ENCODE measurements at places on chromosomes 2 and 18.
A peak's percentile ranks its signal among the peaks of the same experiment; 100 is the strongest.

- DNase-seq, result no peak
These were observed 5.4 kb upstream of the MTCL1 start for GRCh38 chr18:8699948-8700347.

- DNase-seq, result no peak
These were observed 89.7 kb upstream of the COL3A1 start for GRCh38 chr2:188884517-188884916.

DNA sequence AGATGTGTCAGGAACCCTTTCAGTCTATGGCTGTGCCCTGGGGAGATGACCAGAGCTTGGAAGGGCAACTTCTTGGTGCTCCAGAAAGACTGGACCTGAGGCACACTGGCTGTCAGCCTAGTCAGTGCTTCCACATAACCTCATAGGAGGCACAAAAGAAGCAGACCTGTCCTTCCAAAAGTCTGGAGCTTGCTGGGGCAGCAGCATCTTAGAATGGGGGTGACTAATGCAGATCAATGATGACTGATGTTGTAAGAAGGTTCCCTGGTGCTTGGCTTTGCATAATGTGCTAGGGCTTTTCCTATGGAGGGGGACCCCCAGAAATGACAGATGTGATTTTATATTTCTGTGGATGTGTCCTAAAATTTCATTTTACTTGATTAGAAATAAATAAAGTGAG, 255.7 kb upstream of the THUMPD2 start:
- no peak for DNase-seq

DNA sequence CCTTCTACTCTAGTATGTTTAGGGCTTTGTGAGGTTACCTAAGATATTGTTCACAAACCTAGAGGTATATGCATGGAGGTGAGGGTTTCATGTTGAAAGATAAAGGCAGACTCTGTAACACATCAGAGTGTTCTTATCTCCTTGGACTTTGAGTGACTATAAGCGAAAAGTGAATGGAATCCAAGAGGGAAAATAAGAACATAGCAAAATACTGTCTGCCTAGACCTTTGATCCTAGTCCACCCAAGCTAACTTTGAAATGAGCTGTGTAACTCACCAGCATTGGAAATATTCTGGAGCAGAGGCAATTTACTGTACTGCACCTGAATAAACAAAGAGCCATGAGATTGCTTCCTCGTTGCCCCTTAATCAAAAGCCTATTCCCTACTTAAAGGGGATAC, 28.2 kb upstream of the GALNT1 start:
- no peak for DNase-seq

DNA sequence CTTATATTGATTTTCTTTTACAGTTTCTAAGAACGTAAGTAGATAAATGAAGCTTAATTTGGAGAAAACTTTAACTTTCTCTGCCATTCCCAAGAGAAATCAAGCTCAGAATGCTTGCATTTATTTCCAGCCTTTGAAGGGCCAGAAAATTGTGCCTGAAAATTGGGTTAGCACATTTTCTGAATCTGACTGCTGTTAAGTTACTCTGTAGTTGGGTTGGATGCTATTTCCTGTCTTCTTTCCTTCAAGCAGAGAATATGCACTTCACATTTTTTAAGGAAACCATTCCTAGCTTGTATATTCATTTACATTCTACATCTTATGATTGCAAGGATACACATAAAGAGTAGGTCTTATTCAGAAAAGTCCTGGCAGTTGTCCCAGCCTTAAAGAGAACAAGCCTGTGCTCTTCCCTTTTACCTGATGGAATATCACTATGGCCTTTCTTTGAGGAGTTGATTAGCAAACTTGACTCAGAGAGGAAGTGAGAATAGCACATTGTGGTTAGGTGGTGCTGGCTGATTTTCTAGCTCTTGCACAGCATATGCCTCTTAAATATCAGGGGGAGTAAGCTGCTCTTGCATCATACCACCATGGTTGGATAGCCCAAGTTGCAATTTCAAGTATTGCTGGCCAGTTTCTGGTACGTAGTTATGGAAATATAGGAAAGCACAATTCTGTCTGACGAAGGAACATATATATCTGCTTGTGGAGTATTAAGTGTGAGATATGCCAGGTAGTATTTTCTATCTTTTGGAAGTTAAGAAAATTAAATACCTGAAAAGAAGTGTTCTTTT, 133.7 kb downstream of the COMMD1 start:
- no peak for DNase-seq

DNA sequence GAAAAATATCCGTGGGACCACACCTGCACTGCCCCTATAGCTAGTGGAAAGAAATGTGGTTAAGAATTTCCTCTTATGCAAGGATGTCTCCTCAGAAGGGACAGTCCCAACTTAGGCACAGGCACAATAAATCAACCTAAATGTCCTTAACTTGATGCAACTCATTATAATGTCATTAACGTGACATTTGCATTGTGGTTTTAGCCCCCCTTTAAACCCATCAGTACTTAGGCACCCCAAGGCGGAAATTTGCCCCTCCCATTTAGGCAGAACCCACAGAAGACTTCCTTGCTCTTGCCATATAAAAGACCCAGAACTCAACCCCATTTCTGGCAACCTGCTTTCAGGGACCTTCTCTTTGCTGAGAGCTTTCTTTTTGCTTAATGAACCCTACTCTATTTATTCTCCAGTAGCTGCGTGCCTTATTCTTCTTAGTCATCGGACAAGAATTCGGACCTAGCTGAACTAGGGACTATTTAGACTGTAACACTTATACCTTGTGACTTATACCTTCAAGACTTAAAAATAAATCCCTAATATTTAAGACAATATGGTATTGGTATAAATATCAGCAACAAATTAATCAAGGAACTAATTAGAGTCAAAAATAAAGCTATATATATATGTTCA, 1281.6 kb upstream of the TMEFF2 start:
- no peak for DNase-seq

GRCh38 chr18:63293935-63294334, 25.6 kb downstream of the BCL2 start:
- no peak for DNase-seq

DNA sequence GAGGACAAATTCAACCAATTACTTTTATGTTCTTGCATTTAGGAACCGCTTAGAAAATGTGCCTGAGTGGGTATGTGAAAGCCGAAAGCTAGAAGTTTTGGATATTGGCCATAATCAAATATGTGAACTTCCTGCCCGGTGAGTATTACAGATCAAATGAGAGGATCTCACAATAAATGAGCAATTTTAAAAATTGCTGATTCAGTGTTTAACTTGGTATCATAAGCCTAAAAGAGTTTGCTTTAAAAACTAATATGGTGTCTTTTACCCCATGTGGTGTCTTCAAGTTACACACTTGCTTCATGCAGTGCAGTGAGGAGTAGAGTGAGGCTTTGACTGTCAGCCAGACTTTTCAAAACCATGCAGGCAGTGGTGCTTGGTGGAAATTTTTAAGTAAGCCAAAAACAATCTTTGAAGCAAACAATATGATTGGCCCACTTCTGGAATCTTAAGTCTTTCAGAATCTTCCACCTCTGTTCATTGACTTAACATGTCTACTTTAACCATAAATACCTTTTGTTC, 199.6 kb downstream of the PHLPP1 start:
- DNase-seq, result no peak

DNA sequence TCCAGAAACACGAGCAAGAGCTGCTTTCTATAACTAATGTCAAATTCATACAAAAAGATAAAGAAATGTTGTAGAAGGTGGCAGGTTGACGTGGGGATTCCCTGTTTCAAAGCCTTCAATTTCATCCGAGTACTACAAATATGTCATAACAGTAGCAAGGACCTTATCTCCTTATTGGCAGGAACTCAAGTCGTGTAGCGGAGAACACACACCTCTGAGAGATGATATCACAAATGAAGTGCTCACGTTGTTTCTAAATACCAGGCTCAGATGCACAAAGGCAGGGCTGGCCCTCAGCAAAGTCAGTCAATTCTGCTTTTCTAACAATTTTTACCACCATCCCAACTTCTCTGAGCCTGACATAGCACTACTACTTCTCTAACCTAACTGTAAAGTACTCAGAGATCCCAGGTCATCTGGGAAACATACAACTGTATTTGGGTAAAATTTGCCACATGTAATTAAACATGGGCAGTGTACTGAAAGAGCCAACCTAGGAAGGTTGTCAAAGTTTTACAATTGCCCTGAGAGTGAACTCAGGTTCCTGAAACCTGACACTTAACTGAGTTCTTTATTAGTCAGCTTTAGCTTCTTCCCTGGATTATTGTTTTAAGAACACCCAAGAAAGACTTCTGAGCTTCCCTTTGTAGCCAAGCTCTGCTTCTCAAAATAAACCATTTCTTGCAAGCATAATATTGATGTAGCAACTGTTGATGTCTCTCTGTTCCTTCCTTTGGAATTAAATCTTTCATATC, 813.7 kb upstream of the ACVR2A start:
- no peak for DNase-seq

GRCh38 chr18:67776929-67777328, 260.4 kb upstream of the DSEL start:
- peak; percentile 2 for DNase-seq

GRCh38 chr2:9473985-9474360, 378 bp upstream of the IAH1 start:
- DNase-seq, result peak; percentile 21

- peak; percentile 17 for DNase-seq
These were observed 22.8 kb downstream of the CCNYL1 start for GRCh38 chr2:207734264-207734635.

DNA sequence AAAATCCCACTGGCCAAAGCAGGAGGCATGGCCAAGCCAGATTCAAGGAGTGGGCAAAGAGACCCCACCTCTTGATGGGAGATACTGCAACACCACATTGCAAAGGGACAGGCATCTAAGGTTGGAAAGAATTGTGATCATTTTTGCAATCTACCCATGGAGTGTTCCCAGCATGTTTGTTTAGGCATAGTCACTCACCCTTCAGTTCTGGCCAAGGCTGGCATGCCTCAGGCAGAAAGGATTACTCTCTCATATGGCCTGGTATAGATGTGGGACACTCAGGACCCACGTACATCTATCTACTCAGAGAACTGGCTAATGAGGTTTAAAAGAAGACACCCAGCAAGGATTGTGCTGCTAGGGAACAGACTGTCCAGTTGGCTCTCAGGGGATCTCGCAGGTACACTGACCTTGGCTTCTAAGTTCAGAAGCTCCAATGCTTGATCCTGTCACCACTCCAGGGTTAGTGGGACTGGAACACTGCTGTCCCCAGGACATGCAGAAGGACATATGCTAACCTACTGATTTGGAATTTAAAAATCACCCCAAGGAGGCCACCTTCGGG, 183.7 kb downstream of the KLHL29 start:
- DNase-seq, result no peak

DNA sequence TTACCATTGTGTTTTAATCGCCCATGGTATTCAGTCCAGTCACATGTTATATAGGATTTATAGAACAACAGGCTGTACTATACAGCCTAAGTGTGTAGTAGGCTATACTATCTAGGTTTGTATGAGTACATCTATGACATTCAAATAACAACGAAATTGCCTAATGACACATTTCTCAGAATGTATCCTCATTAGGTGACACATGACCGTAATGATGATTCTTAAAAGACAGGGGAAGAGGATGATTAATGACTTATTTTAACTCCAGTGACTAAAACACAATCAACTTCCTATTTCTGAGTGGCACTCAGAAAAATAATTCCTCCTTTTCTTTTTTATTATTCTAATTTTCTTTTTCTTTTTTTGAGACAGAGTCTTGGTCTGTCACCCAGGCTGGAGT, 63.0 kb upstream of the ACSL3 start:
- no peak for DNase-seq

- DNase-seq, result no peak
These were observed 19.4 kb downstream of the INHBB start for GRCh38 chr2:120365236-120365793.

- DNase-seq, result no peak
These were observed 38.6 kb downstream of the CABLES1 start for GRCh38 chr18:23173912-23174311.

DNA sequence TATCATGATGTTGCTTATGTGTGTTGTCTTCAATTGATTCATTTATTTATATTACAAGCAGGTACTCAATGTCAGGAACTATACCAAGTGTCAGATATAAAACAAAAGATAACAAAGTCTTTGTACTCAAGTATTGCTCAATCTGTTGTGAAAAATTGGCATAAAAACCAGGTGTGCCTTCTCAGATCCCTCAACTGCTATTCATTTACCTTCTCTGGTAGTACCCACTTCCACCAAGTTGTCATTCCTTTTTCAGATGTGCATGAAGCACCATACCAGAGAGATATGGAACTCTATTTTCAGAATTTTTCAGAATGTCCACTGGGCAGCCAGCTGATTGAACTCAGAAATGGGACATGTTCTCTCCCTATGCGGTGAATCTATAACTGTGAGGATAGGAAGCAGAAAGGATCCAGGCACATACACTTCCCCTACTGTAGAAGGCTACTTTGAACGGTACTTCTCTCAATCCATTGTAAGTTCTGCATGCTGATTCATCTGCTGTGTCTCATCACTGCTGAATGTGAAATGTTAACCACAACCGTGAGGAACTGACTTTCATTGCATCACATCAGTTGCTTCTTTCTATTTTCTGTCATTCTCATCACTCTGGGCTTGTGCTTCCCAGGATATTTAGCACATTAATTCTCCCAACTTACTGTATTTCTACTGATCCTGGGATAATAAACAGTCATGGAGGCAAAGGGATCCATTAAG, 1621.3 kb downstream of the SUCLG1 start:
- DNase-seq, result no peak

GRCh38 chr2:177291701-177292100, 27.2 kb upstream of the NFE2L2 start:
- no peak for DNase-seq

GRCh38 chr2:238098901-238099713, 1.0 kb upstream of the ESPNL start:
- no peak for DNase-seq

- no peak for DNase-seq
These were observed 156.6 kb downstream of the DNAH7 start for GRCh38 chr2:195912079-195912478.

DNA sequence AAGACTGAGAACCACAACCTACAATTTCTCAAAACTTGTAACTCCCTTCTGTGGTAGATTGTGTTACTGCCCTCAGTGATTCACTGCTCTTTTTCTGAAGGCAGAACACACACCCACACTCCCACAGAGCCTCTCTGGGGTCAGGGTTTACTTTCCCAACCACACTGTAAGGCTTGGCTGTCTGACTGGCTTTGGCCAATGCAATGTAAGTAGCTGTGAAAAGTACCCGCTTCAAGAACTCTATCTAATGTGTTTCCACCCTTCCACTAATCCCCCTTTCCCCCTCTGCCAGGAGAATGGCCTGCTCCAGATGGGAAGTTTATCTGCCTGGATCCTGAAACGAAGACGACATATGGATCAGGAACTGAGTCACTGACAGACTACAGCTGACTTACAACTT, 222.7 kb downstream of the CDH2 start:
- no peak for DNase-seq

DNA sequence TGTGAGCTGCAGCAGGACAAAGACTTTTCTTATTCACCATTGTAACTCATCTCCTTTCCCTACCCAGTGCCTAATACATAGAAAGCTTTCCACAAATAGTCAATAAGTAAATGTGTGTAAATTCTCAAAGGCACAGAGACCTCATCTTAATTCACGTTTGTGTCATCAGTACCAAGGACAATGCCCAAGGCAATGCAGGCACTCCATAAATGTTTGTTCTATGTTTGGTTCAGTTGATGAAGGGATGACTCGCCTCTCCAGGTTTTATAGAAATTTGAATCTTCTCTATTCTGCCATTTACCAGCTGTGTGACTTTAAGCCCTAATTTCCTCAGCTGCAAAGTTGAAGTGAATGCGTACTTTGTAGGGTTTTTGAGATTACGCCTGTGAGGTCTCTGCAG, 2.1 kb upstream of the MOGAT1 start:
- DNase-seq, result no peak
